ENCODE measurements at places on chromosomes 11 and 22.

- DNase-seq, result peak; percentile 90
These were observed 134.3 kb downstream of the MN1 start for GRCh38 chr22:27667121-27667843.

- DNase-seq, result no peak
These were observed 1307.8 kb upstream of the RAG2 start for GRCh38 chr11:37905707-37906417.

DNA sequence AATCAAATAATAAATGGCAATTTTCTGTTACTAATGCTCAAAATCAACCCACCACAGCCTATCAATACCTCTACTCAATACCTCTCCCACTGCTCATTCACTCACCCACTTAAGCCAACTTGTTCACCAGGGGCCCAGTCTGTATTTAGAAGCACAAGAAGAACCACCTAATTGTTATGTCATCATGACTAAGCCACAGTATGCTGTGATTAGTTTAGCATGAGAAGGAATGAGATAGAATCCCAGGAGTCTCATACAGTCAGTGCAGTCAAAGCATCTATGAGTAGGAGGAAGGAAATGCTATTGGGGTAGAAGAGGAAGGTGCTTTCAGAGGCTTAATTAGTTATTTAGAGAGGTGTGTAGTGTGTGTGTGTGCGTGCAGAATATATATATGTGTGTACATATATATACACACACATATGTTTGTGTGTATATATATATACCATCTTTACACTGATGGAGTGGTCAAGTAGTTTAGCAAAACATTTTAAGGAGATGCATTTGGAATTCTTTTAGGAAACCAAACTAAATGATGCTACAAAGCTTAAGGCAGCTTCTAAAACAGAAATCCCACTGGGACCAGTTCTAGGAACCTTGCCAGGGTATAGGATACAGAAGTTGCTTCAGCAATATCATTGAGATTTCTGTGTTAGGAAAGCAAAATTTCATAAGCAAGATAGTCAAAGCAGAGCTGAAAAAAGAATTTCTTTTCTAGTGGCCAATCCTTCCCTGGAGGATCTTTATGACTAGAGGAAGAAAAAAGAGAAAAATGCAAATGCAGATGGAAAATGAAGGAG, 27.5 kb downstream of the KCNA4 start:
- peak; percentile 69 for DNase-seq

DNA sequence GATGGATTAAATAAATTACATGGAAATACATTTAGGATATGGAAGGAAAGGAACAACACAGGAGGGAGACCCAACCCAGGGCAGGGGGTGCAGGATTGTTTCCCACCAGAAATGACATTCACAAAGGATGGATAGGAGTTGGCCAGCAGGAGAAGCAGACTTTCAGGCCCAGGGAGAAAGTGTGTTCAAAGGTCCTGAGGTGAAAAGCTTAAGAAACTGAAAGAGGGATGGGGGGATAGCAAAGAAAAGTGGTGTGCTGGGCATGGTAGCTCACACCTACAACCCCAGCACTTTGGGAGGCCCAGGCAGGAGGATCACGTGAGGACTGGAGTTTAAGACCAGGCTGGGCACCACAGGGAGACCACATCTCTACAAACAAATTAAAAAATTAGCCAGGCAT, 16.6 kb upstream of the ADA2 start:
- no peak for DNase-seq

DNA sequence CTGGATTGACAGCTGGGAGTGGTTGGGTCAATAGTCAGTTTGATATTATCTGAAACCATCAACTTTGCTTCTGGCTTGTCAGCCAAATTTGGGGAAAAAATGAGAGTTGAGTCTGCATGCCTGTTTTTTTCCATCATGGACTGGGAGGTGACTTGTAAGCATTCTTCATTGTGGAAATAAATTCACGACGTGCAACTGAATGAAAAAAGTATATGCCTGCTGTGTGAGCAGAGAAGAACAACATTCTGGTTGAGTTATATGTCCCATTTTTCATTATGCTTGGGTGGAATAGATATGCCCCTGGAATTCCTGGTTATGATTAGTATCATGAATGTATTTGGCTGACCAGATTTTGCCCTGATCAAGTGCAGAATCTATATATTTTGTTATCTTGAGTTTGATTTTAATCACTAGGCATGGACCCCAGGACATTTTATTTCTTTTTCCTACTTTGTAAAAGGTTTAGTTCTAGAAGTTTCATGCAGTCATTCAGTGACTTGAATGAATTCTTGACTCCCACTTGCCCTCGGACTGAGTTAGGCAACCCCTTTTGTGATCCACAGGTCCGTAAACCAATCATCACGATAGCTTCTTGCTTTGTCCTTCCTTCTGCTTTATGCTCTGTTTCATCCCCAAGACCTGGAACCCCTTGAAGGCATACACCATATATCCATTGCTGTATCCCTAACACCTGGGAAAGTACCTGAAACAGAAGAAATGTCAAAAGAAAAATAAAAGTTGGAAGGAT, 205.8 kb downstream of the NAV2 start:
- DNase-seq, result no peak

DNA sequence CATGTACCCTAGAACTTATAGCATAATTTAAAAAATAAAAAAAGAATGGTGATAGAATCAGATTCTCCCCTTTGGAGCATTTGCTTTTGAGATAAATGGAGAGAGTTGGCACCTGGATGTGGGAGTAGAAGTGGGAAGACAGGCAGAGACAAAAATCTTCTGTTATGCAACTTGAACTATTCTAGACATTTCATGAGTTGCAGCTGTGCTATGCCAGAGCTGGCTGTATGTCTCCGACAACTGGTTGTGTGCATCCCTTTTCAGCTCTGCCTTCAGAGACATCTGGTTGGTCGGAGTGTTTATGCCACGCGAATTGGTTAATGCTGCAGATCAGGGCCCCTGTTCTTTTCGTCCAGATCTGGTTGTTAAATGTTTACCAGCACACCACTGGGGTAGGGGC, 161.3 kb downstream of the JRKL start:
- DNase-seq, result no peak

- peak; percentile 70 for DNase-seq
These were observed 176.2 kb upstream of the FAT3 start for GRCh38 chr11:92048415-92048814.

DNA sequence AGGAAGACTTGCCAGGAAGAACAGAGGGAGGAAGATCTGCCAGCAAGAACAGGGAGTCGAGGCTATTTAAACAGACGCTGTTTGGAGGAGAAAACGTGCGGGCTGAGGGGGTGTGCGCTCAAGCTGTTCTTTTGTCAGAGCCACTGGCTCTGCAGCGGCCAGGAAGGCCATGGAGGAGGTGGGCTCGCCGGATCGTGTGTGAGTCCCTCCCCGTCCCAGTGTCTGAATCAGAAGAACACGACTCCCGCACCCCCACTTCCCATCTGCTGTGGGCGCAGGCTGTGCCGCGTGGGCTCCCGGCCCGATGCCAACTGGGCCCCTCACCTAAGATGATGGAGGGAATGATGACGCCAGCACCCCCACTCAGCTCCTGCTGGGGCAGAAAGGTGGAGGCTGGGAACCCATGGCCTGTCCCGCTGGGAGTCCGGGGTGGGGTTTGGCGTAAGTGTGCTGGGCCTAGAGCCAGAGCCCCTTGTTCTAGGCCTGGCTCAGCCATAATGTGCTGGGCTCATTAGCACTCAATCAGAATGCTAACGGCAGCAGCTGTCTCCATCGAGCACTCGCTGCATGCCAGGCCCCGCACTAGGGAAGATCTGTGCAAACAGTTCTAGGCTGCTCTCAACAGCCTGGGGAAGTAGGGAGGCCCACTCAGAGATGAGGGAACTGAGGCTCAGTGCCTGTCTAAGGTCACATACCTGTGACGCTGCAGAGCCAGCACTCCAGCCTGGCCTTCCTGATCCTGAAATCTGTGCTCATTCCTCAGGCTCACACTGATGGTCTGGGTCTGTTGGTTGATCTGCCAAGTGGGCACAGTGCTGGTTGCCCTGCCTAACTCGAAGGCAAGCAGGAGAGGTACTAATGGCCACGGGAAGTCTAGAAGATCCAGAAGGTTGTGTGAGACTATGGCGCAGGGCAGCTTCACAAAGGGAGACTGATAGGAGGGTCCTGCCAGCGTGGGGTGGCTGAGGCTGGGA, 11.5 kb downstream of the NPTXR start:
- DNase-seq, result no peak

DNA sequence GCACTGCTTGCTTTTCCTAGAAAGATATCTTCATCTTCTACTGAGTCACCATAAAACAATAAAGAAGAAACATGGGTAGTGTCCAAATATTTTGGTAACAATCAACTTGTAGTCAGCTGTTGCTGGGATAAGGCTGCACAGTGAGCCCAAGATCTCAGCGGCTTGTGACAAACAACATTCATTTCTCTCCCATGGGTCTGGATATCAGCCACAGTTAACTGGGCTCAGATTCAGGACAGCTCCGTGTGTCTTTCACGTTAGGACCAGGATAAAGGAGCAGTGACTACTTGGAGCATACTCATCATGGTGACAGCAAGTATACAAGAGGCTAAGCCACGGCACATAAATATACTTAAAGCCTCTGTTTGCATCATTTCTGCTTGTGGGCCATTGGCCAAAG, 27.9 kb upstream of the GRK3 start:
- DNase-seq, result no peak

DNA sequence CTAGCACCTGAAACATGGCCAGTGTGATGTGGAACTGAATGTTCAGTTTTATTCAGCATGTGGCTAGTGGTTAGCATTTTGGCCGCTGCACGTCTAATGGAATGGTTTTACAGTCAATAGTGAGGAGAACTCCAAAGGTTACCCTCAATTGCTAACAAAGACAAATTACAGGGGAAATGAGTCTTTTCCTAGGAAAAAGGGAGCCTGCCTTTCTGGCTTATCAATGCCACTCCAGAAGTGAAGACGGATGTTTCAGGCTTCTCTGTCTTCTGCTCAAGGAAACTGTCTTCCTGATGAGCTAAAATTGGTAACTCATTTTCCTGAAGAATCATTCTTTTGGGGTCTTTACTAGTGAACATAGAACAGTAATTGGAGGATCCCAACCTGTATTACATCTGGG, 84.3 kb upstream of the CRTAM start:
- no peak for DNase-seq

DNA sequence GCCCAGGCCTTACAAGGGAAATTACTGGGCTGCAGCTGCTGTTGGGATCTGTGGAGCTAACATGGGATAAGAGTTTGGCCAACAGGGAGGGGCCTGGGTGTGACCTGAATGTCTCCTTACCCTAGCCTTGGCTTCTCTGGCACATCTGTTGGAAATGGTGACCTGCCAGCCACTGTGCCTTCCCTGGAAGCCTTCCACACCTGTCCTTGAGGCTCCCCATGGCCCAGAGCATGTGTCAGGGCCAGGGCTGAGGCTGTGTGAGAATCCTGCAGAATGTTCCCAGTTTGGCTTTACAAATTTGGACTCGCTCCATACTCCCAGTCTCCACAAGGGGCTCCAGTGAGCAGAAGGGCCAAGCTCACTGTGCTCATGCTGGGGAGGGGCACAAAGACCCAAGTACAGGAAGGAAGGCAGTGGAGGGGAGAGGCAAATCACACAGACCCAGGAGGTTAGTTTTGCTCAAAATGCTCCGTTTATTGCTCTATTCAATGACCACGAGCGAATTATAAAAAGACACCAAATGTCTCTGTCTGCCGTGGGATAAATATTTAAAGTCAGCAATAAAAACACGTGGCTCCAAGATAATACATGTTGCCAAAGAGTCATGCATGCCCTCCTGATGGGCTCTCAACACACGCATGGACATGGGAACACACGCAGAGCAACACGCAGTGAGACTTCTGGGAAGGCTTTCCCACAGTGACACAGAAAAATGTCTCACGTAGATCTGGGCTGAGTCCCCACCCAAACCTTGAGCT, 1.7 kb upstream of the IGSF22 start:
- peak; percentile 5 for DNase-seq

DNA sequence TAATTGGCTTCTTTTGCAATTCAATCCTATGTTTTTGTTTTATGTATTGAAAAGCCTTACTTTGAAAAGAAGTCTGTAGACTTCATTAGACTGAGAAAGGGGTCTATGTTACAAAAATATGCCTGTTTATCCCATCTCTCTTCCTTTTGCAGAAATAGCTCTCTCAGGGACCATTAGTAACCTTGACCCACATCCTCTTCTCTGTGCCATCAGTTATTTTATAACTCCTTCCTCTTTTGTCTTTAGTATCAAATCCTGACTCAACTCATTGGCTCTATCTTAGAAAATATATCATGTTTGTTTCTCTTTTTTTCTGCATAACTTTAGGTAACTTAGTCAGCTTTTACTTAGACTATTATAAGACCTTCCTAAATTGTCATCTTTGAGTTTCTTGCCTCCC, 20.3 kb downstream of the ZC3H12C start:
- DNase-seq, result no peak

- DNase-seq, result no peak
These were observed 84.9 kb upstream of the HMGXB4 start for GRCh38 chr22:35172442-35172841.

- DNase-seq, result no peak
These were observed 62.5 kb upstream of the FGF3 start for GRCh38 chr11:69881467-69882269.

GRCh38 chr11:29333993-29334775, 682.6 kb downstream of the KCNA4 start:
- DNase-seq, result peak; percentile 49

DNA sequence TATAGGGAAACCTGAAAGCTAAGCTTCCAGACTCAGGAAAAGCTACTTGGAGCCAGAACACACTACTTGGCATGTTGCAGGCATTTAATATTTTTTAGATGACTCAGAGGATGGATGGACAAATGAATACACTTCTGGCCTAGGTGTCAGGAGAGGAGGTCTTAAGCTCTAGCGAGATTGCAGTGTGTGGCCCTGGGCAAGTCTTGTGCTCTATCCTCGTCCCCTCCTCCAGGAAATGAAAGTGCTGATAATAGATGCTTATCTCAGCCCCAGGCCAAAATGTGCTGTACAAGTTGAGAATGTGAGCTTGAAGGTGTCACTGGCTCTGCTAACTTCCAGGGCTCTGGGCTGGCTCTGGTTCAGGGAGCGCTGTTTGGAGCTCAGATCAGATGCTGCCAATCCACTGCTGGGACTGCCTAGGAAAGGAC, 136.3 kb downstream of the PKNOX2 start:
- peak; percentile 91 for DNase-seq

GRCh38 chr22:43270949-43271348, 72.2 kb downstream of the SCUBE1 start:
- DNase-seq, result no peak

- DNase-seq, result no peak
These were observed 79.7 kb upstream of the CSNK2A3 start for GRCh38 chr11:11432621-11433319.

DNA sequence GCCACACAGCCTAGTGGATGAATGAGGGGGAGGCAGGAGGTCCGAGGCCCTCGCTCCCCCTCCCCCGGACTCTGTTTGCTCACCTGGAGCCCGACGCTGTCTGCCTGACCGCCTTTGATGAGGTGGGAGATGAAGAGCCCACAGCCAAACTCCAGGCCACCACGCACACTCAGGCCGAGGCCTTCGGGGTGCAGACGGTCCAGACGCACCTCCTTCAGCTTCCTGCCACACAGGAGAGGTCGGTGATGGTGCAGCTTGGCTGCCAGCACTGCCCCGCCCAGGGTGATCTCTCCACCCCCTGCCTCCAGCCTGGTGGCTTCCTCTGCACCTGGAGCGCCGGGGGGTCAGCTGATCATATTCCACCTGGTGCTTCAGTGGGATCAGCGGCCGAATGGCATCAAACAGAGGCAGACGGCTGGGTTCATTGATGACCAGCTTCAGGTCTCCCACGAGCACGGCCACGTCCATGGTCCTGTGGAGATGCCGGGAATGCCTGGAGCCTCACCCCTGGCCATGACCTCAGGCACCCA, 13.1 kb downstream of the USH1C start:
- no peak for DNase-seq
